GF-D8 (cell line): ENCODE measurements at places on chromosomes 7 and 10.

GRCh38 chr7:131753620-131754222 lies 197.3 kb upstream of the PODXL start:
- DNase-seq, result no peak

- no peak for DNase-seq
These were observed 112.2 kb downstream of the KIF20B start for GRCh38 chr10:89813546-89813945.

DNA sequence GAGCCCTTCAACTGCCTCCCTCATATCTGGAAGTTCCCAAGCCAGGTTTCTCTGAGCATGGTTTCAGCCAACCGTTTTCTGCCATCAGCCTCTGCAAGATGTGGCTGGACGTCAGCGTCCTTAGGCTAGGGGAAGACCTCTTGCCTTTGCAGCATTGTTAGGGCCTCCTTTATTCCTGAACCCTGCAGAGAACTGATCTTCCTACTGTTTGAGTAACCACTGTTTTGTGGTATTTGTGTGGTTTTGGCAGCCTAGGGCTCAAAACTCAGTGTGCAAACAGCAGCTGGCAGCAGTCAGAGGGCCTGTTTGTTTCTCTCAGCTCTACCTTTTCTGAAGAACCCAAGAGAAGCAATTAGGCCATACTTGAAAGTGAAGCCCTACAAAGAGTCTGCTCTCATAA lies 83.4 kb upstream of the SEMA3E start:
- no peak for DNase-seq

DNA sequence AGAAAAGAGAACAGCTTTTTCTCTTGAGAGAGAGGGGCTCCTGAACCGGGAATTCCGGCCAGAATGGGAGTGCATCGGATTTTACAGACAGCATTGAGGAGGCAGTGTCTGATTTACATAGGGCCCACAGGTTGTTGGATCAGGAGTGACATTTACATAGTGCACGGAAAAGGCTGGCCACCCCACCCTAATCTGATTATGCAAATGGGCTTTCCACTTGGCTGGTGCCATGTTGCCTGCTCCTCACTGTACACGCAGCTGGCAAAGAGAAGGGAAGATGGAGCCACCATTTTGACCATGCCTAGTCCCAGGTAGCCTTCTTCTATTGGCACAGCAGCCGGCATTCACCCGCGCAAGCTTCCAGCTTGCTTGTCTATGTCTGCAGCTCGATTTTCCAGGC lies 77.5 kb upstream of the FAM171A1 start:
- DNase-seq, result no peak

DNA sequence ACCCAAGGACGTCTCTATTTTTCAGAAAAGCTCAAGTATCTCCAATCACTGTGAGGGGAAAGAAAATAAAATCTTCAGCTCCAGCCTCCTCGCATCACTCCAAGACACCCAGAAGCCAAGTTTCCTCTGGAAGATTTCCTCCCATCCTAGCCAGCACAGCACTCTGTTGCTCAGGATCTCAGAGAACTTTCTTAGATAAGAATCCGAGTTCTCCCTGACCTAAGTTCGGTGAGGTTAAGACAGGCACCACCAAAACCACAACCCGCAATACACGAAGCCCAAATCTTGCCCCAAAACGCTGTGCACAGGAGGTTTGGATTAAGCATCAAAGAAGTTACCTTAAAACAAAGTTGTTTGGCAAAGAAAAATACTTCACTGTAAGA lies 4.2 kb downstream of the FAM53B start:
- no peak for DNase-seq

DNA sequence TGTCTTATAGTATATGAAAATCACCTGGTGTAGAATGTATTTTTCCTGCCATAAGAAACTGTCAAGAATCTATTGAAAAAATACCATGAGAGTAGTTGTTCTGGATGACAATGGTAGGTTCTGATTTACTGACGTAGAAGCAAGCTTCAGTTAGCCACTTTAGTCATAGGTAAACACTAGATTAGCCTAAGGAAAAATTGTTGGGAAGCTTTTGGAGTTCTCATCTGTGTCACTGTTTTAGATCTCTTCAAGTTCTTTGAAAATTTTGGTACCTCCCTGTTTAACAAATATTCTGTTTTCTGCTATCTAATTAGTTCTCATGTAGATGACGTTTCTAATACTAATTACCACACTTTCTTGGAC lies 131.8 kb downstream of the ADK start:
- no peak for DNase-seq

GRCh38 chr7:360454-361100 lies 70.6 kb downstream of the FOXL3 start:
- DNase-seq, result no peak

DNA sequence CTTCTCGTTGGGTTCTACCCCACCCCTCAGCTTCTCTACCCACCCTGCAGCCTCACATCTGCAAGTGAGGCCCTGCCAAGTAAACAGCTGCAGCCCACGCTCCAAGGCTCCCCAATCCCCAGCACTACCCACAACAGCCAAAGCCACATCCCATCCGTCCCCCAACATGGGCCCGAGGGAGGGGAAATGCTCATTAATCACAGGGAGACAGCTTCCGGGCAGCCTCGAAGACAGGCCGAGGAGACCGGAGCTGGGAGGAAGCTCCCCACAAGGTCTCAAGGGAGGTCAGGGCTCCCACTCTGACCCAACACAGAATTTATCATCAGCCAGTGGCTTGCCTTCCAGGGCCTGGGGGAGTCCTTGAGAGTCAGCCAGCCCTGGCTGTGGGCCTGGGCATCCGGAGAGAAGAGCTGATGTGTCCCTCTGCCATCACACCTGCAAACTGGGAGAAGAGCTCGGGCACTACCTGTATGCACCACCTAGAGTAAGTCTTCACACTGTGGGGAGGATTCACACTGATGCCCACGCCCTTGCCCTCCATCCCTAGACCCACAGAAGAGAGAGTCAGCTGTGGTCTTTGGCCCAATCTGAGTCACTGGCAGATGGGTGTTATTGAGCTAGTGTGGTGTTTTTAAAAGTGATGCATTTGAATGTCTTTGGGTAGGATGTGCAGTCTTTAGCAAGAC lies 115.5 kb upstream of the ZMIZ1 start:
- peak; percentile 70 for DNase-seq

GRCh38 chr7:95357623-95358022 lies 33.3 kb upstream of the PON1 start:
- no peak for DNase-seq

DNA sequence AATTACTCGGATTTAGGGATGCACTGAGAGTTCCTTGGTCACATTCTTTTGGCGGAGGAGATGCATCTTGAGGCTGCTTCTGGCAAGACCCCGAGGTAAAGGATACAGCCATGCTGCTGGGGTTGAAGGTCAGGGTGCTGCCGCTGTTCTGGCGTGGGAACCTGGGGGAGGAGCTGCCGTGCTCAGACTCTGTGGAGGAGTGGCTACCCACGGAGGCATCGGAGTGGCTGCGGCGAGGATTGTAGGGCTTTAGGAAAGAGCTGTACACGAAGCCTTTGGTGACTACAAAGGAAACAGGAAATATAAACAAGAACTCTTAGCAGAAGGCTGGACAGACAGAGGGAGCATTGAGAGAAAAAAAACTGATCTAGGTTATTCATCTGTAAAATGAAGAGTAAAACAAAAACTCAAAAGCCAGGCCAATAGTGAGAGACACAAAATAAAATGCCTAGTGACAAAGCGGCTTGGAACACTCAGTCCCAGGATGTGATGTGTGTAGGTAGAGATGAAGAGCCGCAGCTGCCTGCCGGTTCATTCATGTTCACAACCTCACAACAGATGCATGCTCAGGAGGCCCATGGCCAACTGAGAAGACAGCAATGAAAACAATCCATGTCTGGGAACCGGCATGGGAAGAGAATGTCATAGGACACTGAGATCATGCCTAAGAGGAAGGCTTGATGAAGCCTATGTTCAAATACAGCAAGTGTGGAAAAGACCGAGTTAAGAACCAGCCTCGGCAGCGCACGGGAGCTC lies 97.8 kb downstream of the ABCC2 start:
- no peak for DNase-seq

GRCh38 chr7:139867847-139868246 lies 38.8 kb downstream of the TBXAS1 start:
- no peak for DNase-seq

- DNase-seq, result no peak
These were observed 102.2 kb upstream of the GPR26 start for GRCh38 chr10:123563994-123564393.

DNA sequence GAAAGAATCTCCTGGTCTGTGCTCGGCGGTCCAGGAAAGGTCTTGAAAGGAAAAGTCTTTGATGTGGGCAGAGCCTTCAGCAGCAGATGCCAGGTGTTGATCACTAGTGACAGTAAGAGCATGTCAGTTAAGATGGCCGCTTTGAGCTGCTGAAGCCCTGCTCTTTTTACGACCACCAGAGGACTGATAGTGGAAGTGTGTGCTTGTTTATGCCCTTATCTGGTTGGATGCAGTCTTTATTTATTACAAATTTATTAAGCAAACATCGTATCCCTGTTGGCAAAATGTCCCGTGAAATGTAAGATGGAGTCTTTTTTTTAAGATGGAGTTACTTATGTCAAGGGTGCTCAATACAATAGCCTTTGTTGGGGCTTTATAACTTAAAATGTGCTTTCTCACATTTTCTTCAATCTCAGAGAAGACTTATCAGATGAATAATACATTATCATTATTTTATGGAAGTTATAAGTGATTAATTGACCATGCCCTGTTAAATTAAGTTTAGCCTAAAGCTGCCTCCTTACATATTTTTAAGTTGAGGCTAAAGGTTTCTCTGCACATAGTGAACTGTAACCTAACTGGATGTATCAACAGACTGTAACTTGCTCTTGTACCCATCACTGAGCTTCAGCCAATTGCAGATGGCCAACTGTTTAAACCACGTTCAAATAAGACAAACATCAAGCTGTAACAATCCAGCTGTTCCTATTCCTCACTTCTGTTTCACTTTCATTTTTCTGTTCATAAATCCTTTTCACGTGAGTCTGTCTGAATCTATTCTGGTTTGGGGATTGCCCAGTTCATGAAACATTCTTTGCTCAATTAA lies 97.4 kb upstream of the PIK3CG start:
- no peak for DNase-seq

GRCh38 chr10:84088626-84089025 lies 50.7 kb upstream of the GHITM start:
- DNase-seq, result no peak

DNA sequence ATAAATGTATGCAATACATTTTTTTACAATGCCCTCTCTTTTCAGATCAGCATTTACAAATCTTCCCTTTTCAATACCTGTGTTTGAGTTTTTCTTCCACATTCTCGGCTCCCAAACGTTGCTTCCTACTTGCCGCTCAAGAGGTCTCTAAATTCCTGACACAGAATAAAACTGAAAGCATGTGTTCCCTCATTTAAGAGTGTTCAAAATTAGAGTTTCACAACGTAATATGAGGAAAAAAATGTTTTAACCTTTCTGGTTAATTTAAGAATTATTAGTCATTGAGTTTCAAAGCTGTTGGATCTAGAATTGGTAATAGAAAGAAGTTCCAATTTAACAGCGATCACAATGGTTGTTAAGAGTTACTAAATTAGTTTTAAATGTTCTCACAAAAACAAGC lies 100.4 kb downstream of the ARID5B start:
- DNase-seq, result no peak

GRCh38 chr7:5624386-5625365 lies 156.8 kb downstream of the RNF216 start:
- DNase-seq, result no peak

- DNase-seq, result no peak
These were observed 115.8 kb downstream of the HTR7 start for GRCh38 chr10:90741926-90742565.
